ENCODE measurements at places on chromosomes 6 and 20.

DNA sequence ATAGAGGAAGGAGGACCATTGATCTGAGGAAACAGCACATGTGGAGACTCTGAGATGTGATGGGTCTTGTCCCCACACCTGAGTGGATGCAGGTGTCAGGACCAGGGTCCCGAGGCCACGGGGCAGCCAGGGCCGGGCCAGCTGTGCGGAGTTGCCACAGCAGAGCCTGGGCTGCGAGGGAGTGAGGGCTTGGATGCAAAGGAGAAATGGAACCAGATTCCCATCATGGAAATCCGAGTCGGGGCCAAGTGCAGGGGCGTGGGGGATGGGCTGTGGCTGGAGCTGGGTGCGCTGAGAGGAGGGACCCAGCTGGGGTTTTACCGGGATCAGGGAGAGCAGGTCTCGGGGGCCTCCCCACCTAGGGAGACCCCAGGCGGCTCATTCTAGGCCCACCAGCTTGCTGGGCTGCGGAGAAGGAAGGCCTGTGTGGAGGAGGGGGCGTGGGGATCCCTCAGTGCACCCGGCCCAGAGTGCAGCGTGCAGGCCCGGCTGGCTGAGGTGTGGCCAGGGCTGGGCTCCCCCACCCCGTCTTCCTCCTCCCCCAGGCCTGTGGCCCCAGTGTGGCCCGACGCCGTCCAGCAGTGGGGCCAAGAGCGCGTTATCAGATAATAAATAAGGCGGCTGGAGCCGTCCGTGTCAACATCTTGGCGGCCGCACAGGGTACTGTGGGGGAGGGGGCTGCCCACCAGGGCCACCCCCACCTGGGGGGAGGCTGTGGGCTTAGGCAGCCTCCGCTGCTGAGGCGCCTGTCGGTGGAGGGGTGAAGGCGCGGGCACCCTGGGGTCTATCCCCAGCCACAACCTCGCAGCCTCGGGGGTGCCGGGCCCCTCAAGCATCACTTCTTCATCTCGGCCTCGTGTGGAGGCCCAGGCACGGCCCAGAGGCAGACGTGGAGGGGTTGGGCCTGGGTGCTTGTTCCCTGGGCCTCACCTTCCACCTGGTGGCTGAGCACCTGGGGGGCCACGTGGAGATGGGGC, 17.2 kb downstream of the GATA5 start:
- no peak for DNase-seq

- DNase-seq = no peak
Measured at GRCh38 chr20:45347936-45348778, at the start of gene SDC4. SDC4 (minus strand) TSS chr20:45348424; CDS start chr20:45348384, 40 bp downstream.

GRCh38 chr20:59364611-59365010, 64.2 kb downstream of the EDN3 start:
- DNase-seq = no peak

DNA sequence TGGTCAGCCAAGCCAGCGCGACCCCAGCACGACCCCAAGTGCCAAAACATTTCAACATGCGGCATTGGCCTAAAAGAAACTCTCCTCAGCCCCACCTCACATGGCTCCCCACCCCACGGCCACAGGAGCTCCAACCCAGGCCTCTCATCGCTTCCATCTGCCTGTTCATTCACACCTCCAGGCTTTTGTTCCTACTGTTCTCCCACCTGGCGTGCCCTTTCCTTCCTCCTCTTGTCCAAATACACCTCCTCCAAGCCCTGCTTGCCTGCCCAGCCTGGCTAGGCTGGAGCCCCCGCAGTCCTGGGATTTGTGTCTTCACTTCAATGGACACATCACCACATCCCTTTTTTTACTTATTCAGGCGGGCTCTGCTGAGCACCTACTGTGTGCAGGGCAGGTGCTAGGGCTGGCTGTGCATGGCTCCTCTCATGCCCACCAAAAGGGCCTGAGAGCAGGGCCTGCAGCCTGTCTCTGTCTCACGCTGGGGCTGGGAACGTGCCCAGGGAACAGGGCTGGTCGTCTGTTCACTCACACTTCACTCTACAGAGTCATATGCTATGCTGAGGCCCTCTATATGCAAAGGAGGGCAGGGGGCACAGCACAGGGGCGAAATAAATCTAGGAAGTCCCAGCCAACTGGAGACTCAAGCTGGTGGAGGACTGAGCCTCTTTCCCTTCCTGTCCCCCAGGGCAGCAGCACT, 61.1 kb downstream of the GRM4 start:
- DNase-seq = no peak

- DNase-seq = no peak
Measured at GRCh38 chr6:84718038-84718955, 46.1 kb downstream of the TBX18 start.

DNA sequence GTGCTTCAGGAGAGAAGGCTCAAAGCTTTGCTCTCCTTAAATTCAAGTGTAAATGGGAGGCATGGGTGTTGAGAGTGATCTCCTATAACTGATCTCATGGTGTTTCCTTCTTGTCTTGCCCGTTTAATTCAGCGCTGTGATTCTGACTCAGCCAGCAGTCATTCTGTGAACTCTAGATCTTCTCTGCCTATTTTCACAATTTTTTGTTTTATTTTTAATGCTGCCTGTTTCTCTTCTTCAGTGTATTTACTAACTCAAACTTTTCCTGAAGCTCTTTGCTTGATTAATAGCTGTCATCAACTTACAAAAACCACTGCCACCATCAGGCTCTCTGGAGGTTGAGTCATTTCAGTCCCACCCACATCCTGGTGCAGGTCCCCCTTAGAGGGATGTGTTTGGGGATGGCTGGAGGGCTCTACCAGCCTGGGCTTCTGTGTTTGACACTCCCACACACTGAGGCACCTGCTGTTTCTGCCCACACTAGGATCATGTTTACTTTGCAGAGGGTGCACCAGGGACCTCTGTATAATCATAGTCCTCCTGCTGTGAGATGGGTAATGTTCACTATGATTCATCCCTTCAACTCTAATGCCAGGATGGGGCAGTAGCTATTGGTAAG, 94.0 kb downstream of the SHLD1 start:
- no peak for DNase-seq

- no peak for DNase-seq
Measured at GRCh38 chr20:47283411-47283810, 73.1 kb downstream of the ZMYND8 start.

DNA sequence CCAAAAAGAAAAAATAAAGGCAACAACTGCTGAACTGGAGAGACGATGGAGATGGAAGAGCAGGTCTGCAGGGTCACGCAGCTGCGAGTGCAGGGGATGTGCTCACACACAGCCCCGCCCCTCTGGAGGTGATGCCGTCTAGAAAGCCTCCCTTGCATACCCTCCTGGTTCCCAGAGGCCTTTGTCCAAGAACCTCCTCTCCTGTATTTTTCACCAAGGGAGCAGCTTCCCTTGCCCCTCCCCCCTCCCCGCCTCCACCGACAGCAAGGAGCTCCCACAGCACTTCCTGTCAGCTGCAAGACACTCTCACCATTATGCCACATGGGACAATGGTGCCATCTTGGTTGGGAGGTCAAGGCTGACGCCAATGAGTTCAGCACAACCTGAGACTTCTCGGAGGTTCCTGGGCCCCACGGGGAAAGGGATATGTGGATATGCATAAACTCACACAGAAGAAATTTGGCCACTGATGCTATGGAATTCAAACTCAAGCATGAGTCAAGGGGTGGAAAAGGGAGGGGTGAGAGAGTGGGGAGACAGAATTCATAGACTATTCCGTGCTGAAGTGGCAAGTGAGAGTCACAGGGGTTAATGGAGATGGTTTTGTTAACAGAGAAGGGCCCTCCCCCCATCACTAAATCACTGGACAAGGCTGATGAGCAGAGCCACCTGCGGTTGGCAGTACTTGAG, 132.9 kb downstream of the SCML4 start:
- DNase-seq = no peak

- no peak for DNase-seq
Measured at GRCh38 chr20:21361266-21361665, 36.1 kb downstream of the NKX2-4 start.

DNA sequence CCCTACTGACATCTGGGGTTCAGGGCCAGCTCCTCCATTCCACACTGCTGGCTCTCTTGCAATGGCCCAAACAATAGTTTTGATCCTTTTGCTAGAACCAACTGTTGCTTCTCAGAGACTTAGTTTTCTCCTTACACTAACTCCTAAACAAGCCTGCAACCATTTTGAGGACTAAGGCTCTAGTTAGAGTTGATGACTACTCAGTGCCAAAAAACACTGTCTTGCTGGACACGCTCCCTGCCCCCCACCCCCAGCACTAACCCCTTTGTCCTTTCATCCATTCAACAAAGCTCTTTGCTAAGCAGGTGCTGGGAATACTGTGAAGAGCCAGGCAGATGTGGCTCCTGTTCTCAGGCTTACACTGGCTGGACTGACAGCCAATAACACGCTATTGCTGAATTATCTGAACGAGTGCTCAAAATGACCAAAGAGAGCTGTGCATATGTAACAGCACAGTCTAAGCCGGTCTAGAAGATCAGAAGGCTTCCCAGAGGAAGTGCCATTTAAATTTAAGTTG, 17.6 kb downstream of the GCLC start:
- DNase-seq = no peak

DNA sequence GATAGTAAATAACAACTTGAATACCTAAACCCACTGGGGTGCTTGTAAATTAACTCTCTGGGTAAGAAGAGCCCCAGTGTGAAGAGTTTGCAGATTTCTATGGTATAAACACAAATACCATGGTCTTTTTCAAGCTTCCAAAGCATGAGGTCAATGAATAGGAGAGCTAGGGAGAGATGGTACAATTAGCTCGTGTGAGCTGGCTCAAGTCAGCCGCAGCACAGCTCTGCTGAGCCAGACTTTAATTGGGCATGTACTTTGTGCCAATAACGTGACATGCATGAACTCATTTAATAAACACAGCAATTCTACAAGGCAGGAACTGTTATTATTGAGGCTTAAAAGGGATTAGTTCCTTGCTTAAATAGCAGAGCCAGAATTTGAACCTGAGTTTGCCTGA, 684.2 kb downstream of the KIF16B start:
- DNase-seq = no peak

DNA sequence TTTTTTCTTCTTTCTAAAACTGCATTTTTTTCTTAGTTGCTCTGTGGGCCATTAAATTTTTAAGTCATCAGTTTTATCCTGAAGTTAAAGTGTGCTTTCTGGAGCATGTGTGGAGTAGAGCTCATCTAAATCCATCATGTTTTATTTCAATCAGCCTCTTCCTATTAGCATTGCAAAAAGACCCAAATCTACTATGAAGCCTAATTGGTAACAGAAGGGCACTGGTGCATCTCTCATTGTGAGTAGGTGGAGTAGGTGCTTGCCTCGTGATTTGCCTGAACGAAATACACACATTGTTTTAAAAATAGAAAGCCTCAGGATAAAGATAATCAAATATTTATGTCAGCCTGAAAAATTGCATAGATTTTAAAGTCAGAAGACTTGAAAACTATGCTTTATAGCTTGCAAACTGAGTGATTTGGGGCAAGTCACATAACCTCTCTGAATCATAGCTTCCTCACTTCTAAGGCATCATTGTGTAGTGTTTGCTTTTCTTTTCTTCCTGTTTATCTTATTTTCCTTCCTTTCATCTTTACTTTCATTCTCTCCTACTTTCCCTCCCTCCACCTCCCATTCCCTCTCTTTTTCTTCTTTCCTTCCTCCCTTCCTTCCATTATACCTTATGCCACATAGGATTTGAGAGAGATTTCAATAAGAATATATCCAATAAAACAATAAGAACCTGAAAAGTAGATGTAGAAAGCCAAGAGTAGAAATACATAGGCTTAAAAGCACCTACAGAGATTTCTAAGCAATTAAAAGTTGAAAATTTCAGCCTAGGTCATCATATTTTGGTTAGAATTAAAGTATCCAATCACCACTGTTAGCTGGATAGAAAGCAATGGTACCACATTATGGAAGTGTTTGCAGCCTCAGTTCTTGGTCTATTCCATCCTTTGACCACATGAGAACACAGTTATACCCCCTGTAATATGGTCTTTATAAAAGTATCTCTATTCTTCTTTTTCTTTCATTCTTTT, 49.6 kb upstream of the RNF146 start:
- DNase-seq = no peak

DNA sequence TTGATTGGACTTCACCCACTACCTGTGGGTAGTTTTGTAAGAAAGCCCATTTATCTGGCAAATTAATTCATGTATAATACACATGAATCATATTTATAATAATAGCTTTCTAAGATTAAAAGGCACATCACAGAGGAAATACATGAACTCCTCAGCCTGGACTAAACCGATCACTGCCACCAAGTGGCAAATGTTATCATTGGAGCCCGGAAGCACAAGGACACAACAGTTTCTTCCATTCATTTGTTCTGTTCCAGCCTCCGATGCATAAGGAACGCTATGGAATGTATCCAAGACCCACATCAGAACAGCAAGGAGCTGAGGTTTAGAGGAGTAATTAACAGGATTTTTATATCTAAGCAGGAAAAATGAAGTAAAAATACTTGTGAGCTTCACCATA, 13.9 kb upstream of the IPCEF1 start:
- no peak for DNase-seq

DNA sequence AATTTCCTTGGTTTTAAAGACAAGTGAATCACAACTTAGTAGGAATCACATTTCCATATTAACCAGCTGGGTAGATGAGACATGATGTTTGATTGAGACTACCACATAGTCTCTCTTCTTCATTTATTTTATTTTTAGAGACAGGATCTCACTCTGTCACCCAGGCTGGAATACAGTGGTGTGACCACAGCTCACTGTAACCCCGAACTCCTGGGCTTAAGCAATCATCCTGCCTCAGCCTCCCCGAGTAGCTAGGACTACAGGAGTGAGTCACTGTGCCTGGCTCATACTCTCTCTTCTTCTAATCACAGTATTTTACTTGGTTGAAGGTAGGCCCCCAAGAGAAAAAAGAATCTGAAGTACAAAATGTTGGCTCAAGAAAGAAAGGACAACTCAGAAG, 80.2 kb upstream of the ASF1A start:
- DNase-seq = no peak
